ENCODE measurements at places on chromosomes 16 and 17. TPM values are rescaled to one million over a fixed set of nuclear protein-coding genes. Genes with fewer than 3 reads are reported as not detected.

Gene TP53TG3B
- total RNA-seq = not detected

Gene RRAD
- total RNA-seq = 1.2 TPM

Gene MRPL28
- 63.5 TPM for total RNA-seq

Gene ABCA10
- total RNA-seq = 21.5 TPM

Gene CIITA
- total RNA-seq = 7.1 TPM

Gene TEKT3
- total RNA-seq = 1.9 TPM

Gene RNU2-1
- total RNA-seq = 3,865 TPM

Gene MFAP4
- total RNA-seq = 29.2 TPM

Gene KRTAP1-1
- not detected for total RNA-seq

Gene SPSB3
- total RNA-seq = 54.6 TPM

Gene KRT15
- not detected for total RNA-seq

Gene TP53TG3C
- total RNA-seq = not detected

Data from dorsolateral prefrontal cortex (tissue), 122 donors.